Tibial nerve (tissue), 4 donors: ENCODE measurements at places on chromosomes 13 and 19.
A peak's percentile ranks its signal among the peaks of the same experiment; 100 is the strongest.

- no peak overlapping the region for H3K4me3 ChIP-seq
- peaks cover 35% of the 10 kb centered on the region for H3K4me1 ChIP-seq
- H3K27me3 ChIP-seq = no peaks in the 10 kb centered on the region
- no peak for DNase-seq
- H3K27ac ChIP-seq = no peak overlapping the region
These were observed 4.3 kb downstream of the NDUFS7 start for GRCh38 chr19:1387684-1388636.

DNA sequence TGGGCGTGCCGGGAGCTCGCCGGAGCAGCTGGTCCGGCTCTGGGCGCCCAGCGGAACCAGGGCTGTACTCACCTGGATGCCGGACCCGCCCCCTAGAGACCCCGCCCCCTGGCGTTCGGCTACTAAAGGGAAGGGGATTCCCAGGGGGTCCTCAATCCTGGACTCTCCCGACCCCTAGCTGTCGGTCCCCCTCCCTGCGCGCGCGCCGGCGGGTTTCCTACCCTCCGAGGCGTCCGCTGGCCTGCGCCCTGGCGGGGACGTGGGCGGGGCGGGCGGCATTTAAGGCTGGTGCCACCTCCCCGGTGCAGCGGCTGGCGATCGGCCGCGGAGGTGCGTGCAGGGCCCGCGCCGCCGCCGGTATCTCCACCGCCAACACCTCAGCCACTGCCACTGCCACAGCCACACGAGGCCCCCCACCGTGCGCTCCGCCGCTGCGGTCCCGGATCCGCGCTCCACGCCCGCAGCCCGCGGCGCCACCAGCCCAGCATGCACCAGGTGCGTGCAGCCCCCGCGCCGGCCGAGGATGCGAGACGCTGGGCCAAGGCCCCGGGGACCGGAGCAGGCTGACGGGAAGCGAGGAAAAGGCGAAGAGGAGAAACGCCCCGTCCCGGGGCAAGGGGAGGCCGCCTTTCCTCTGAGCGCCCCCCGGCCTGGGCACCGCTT lies at the start of gene ATP12A:
Gene ATP12A, plus strand, starts transcription at position 151 of the 663 bp plus-strand sequence. Its CDS starts 336 bp downstream, at position 487.
- H3K36me3 ChIP-seq = no peaks in the 10 kb centered on the region
- no peaks in the 10 kb centered on the region for H3K27me3 ChIP-seq
- peak within 1 kb of the TSS; percentile 13 for H3K4me3 ChIP-seq
- H3K27ac ChIP-seq = no peak within 1 kb of the TSS
- peaks cover 26% of the 10 kb centered on the region for H3K4me1 ChIP-seq
- no peak for DNase-seq

GRCh38 chr13:27450921-27451471 lies 632 bp upstream of the MTIF3 start:
- H3K4me1 ChIP-seq = peaks cover 50% of the 10 kb centered on the region
- H3K4me3 ChIP-seq = peak overlapping the region; percentile 75
- peak overlapping the region; percentile 97 for H3K27ac ChIP-seq
- no peaks in the 10 kb centered on the region for H3K36me3 ChIP-seq

DNA sequence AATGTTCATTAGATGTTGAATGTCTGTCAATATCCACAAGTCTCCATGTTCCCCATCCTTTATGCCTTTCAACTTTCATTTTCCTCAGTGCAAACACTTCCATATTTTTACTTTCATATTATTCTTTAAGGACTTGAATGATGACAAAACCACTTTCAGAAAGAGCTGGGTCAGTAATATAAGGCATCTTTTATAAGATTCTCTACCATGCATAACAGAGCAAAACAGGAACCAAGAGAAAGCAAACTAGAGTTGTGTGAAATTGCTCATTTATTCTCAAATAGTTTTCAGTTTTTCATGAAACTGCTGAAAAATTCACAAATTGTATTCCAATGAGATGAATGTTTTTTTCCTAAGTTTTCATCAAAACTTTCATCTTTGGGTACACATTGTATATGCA lies 1247.6 kb downstream of the PCDH17 start:
- no peak overlapping the region for H3K27ac ChIP-seq
- H3K36me3 ChIP-seq = no peaks in the 10 kb centered on the region
- no peak for DNase-seq
- no peaks in the 10 kb centered on the region for H3K4me1 ChIP-seq

DNA sequence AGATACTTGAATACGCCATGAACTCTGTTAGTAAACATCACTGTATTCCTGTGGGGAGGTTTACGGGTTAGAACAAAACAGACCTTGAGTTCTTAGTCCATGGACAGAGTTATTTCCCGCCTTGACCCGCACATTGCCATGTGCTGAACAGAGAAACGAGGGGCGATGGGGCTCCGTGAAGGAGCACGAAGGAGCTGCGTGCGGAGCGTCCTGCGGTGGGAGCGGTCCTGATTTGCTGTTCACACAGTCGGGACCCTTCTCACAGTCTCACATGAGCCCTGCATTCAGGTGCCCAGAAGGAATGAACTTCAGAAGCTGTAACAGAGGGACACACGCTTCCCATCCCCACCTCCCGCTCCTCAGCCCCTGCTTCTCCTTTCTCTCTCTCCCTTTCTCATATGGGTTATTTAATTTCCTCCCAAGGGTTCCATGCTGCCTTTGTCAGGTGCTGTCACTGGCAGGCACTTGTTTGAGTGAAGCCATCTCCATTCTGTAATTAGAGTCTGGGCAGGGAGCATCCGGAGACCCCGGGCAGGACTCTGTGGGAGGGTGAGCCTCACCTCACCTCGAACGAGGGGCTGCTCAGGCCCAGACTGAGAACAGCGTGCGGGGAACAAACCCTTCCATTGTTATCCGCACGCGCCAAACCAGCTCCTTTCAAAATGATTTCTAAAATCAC lies 76.9 kb downstream of the TEX29 start:
- H3K27me3 ChIP-seq = no peaks in the 10 kb centered on the region
- H3K27ac ChIP-seq = no peak overlapping the region
- H3K4me3 ChIP-seq = no peak overlapping the region
- DNase-seq = no peak
